ENCODE measurements at places on chromosomes 2 and 18.

DNA sequence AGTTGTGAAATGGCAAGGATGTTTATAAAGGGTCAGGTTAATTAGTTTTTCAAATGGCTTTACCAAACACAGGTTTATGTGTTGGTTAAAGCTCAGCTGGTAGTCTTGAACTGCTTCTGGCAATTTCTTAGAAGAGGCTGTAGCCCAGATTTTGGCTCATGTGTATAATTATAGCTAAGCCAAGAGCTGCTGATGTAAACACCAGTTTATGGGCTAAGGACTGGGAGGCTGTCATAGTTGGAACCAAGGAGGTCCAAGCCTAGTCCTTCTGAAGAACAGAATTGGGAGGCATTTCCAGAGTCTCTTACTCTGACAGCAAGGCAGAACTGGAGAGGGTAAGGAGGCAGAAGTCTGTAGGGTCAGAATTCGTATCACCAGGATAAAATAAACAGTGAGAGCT lies 25.4 kb downstream of the UBE2E3 start:
- no peaks in the 10 kb centered on the region for H3K36me3 ChIP-seq
- H3K4me3 ChIP-seq = no peak overlapping the region
- no peak for DNase-seq
- no peaks in the 10 kb centered on the region for H3K27me3 ChIP-seq
- no peak overlapping the region for H3K27ac ChIP-seq

- no peaks in the 10 kb centered on the region for H3K36me3 ChIP-seq
- no peak overlapping the region for H3K4me3 ChIP-seq
- H3K4me1 ChIP-seq = no peaks in the 10 kb centered on the region
- no peaks in the 10 kb centered on the region for H3K27me3 ChIP-seq
Observed at GRCh38 chr2:192005211-192005610, 158.3 kb upstream of the CAVIN2 start.

- DNase-seq = no peak
- H3K36me3 ChIP-seq = no peaks in the 10 kb centered on the region
- H3K27ac ChIP-seq = no peak overlapping the region
- H3K27me3 ChIP-seq = peaks cover 7% of the 10 kb centered on the region
- H3K4me1 ChIP-seq = peaks cover 12% of the 10 kb centered on the region
Observed at GRCh38 chr2:98343285-98343684, 3.0 kb upstream of the CNGA3 start.

GRCh38 chr2:98461498-98462049 lies 16.9 kb downstream of the INPP4A start:
- no peak overlapping the region for H3K27ac ChIP-seq
- H3K36me3 ChIP-seq = no peaks in the 10 kb centered on the region
- no peaks in the 10 kb centered on the region for H3K27me3 ChIP-seq
- no peak for DNase-seq

- no peak overlapping the region for H3K27ac ChIP-seq
- H3K4me3 ChIP-seq = peak overlapping the region; percentile 3
- peaks cover 51% of the 10 kb centered on the region for H3K36me3 ChIP-seq
- H3K4me1 ChIP-seq = peaks cover 62% of the 10 kb centered on the region
Observed at GRCh38 chr2:215429424-215429823, 6.4 kb downstream of the FN1 start.

GRCh38 chr18:9017905-9018227 lies 84.6 kb upstream of the NDUFV2 start:
- DNase-seq = peak; percentile 7
- no peaks in the 10 kb centered on the region for H3K36me3 ChIP-seq
- H3K4me3 ChIP-seq = peak overlapping the region; percentile 70
- no peaks in the 10 kb centered on the region for H3K27me3 ChIP-seq
- peak overlapping the region; percentile 94 for H3K27ac ChIP-seq
- H3K4me1 ChIP-seq = peaks cover 11% of the 10 kb centered on the region

DNA sequence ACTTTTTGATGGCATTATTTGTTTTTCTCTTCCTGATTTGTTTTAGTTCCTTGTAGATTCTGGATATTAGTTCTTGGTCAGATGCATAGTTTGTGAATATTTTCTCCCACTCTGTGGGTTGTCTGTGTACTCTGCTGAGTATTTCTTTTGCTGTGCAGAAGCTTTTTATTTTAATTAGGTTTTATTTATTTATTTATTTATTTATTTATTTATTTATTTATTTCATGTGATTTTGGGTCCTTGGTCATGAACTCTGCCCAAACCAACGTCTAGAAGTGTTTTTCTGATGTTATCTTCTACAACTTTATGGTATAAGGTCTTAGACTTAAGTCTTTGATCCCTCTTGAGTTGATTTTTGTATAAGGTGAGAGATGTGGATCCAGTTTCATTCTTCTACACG lies 292.2 kb downstream of the CDH7 start:
- no peak overlapping the region for H3K4me3 ChIP-seq
- no peak for DNase-seq
- no peaks in the 10 kb centered on the region for H3K27me3 ChIP-seq
- H3K4me1 ChIP-seq = no peaks in the 10 kb centered on the region

GRCh38 chr2:66771359-66771976 lies 336.5 kb downstream of the MEIS1 start:
- DNase-seq = no peak
- H3K27me3 ChIP-seq = no peaks in the 10 kb centered on the region
- H3K27ac ChIP-seq = no peak overlapping the region
- no peaks in the 10 kb centered on the region for H3K36me3 ChIP-seq

DNA sequence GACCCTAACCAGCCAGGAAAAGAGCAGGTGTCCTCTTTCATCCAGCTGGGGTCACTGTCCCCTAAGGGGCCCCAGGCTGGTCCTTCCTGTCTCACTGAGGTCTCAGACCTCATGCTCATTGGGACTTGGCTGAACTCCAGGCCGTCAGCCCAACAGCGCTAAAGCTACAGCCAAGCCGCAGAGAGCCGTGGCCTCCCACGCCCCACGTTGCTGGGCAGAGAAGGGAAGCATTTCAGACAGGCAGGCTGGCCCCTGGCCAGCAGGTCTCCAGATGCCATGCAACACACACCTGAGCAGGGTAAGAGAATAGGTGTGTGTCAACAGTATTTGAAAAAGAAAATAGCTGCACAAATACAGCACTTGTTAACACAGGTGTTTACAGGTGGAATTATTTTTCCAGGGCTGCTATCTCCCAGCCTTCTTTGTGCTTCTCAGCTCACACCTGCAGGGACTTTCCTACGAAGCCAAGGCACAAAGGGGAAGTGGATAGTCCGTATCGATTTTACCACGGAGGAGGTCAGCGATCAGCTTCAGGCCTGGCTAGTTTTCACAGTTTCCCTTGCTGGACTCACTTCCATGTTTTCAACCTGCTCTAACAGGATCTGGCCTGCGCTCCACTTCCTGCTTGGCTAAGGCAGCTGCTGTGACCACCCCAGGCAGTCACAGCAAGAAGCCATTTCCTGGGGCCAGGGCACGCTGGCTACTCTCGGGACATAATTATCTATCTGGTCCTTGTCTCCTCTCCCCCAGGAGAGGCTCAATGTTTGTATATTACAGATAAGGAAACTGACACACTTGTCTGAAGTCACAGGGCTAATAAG lies 156.1 kb upstream of the ID2 start:
- H3K27ac ChIP-seq = no peak overlapping the region
- H3K4me1 ChIP-seq = no peaks in the 10 kb centered on the region
- no peak for DNase-seq
- no peaks in the 10 kb centered on the region for H3K27me3 ChIP-seq
- H3K36me3 ChIP-seq = no peaks in the 10 kb centered on the region
- H3K4me3 ChIP-seq = no peak overlapping the region

GRCh38 chr2:33903701-33904100 lies 304.6 kb upstream of the FAM98A start:
- H3K27me3 ChIP-seq = no peaks in the 10 kb centered on the region
- no peaks in the 10 kb centered on the region for H3K4me1 ChIP-seq
- no peak overlapping the region for H3K27ac ChIP-seq
- no peak overlapping the region for H3K4me3 ChIP-seq
- DNase-seq = no peak

DNA sequence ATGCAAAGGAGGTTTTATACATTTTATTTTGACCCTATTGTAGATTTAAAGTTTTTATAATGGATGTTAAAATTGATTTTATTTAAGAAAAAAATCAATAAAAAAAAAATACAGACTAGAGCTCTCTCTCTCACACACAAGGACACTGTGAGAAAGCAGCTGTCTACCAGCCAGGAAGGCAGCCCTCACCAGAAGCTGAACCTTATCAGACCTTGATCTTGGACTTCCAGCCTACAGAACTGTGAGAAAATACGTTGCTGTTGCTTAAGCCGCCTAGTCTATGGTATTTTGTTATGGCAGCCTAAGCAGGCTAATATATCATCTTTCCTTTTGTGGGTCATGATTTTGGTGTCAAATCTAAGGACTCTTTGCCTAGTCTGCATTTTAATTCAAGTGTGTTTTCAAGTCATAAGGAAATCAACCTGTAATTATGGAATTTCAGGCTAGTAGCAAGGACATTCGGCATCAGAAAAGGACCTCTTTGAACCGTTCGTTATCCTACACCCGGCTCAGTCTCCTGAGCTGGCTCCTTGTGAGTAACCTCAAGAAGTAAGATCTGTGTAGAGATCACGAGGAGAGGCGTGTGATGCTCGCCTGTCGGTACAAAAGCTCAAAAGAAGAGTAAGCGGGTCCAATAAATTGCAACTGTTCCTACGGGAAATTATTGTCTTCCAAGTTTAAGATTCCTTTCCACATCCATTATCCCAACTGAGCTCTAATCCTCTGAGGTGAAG lies 98.2 kb downstream of the PDCL3 start:
- H3K4me3 ChIP-seq = no peak overlapping the region
- no peaks in the 10 kb centered on the region for H3K36me3 ChIP-seq
- H3K27ac ChIP-seq = no peak overlapping the region
- no peaks in the 10 kb centered on the region for H3K4me1 ChIP-seq
- DNase-seq = no peak

DNA sequence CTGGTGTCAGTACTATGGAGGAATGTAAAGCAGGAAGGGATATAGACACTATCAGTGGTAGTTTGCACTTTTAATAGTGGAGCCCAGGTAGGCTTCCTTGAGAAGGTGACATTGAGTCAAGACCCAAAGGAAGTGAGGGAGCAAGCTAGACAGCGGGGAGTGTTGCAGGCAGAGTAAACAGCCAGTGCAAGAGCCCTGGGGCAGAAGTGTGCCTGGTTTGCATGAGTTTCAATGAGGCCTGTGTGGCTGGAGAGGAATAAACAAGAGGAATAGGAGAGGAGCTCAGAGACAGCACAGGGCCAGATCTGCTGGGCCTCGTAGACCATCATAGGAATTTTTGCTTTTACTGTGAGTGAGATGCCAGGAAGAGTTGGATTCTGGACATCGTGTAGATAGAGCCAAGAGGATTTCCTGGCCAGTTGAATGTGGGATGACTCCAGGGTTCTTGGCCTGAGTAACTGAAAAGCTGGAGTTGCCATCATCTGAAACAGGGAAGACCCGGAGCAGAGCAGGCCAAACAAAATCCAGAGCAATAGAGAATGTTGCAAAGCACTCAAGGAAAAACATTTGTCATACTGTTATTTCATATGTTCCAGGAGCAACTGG lies 102.5 kb downstream of the SP3 start:
- no peak overlapping the region for H3K4me3 ChIP-seq
- H3K27me3 ChIP-seq = no peaks in the 10 kb centered on the region
- no peak overlapping the region for H3K27ac ChIP-seq

DNA sequence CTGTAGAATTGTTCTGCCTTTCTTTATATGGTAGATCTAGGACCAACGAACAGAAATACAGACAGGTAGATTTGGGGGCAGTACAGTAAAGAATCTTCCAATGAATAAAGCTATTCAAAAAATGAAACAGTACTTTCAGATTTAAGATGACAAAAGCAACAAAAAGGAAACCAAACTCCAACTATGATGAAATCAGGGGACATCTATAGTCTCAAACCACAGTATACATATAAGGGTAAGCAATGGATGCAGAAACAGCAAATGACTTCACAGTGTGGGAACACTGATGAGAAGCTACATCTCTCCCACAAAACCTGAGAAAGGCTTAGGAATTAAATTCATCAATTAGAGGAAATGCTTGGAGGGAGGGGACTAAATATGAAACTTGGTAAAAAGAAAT lies 202.5 kb downstream of the CTNNA2 start:
- H3K36me3 ChIP-seq = no peaks in the 10 kb centered on the region
- no peak for DNase-seq
- H3K4me3 ChIP-seq = no peak overlapping the region

GRCh38 chr2:70087702-70088597 lies 673 bp downstream of the PCBP1 start:
- peaks cover 31% of the 10 kb centered on the region for H3K4me1 ChIP-seq
- peak overlapping the region; percentile 91 for H3K4me3 ChIP-seq
- H3K27ac ChIP-seq = peak overlapping the region; percentile 97
- no peaks in the 10 kb centered on the region for H3K27me3 ChIP-seq

- H3K4me3 ChIP-seq = peak overlapping the region; percentile 70
- H3K27ac ChIP-seq = no peak overlapping the region
- peaks cover 25% of the 10 kb centered on the region for H3K4me1 ChIP-seq
- no peaks in the 10 kb centered on the region for H3K27me3 ChIP-seq
- no peak for DNase-seq
- H3K36me3 ChIP-seq = no peaks in the 10 kb centered on the region
Observed at GRCh38 chr2:170712653-170713542, 2.2 kb upstream of the SP5 start.

DNA sequence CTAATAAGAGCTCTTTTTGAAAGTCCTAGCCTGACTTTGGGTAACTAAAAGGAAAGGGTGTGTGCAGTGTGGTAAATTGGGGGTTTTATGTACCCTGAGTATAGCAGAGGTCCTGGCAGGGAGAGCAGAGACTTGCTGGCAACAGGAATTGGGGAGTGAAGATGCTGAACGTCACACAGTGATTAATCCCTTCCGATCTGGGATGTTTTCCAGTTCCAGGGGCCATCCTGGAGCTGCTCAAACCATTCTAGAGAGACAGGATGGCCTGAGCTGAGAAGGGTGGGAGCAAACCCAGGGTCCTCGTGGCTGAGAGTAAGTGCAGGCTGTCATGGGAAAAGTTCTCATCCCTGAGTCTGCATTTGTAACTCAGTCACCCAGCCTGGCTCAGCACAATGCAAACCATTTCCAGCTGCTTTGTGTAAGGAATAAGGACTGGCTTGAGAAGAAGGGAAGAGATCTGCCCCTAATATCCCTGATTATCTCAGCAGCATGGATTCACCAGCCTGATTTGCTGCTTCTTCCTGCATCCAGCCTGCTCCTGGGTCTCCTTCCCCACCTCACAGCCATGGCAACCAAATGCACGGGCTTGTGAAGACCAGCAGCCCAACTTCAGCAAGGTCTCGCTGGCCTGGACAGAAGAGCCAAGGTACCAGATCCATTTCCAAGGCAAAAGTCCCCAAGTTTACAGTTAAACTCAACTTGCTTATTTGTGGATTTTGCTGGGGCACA lies 47.1 kb upstream of the CELF4 start:
- H3K36me3 ChIP-seq = no peaks in the 10 kb centered on the region
- no peak overlapping the region for H3K4me3 ChIP-seq
- no peaks in the 10 kb centered on the region for H3K27me3 ChIP-seq
- H3K4me1 ChIP-seq = no peaks in the 10 kb centered on the region
- no peak overlapping the region for H3K27ac ChIP-seq
- no peak for DNase-seq

DNA sequence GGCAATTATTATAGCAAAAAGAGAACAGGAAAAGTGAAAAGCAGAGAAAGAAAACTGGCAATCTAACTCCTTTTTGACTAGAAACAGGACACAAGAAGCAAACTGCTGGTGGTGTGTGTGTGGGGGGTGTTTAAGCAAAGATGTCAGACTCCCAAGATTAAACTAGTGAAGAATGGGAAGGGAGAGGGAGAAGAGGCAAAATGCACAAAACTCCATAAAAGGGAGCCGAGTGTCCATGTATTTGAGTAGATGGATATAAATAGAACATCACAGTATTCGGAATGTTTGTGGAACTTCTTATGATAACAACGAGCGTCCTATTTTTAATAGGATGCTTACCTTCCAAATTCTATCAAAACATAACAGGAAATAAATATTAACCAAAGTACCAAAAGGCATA lies 179.8 kb upstream of the TRIB2 start:
- no peak for DNase-seq
- peak overlapping the region; percentile 52 for H3K27ac ChIP-seq
- H3K36me3 ChIP-seq = no peaks in the 10 kb centered on the region
- H3K27me3 ChIP-seq = no peaks in the 10 kb centered on the region
- peaks cover 46% of the 10 kb centered on the region for H3K4me1 ChIP-seq
